Vagina (tissue), 2 donors: ENCODE measurements at places on chromosomes 7 and 10.

DNA sequence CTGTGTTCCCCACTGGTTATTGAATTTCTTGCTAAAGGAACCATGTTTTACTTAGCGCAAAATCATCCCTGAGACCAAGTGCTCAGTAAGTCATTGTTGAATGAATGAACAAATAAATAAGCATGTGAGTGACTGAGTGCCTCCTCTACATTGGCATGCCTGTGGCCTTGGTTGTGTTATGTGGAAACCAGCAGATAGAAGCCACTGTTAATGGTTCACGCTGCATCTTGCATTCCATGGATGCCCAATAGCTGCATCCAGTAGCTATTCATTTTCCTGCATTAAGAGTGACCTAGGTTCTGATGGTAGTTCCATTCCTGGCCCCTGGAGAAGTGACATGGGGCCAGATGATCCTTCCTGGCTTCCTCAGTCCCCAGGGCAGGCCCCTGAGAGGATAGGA lies 113.3 kb upstream of the BMPER start:
- no peaks in the 10 kb centered on the region for H3K36me3 ChIP-seq
- no peaks in the 10 kb centered on the region for H3K4me1 ChIP-seq
- H3K27ac ChIP-seq, result no peak overlapping the region
- no peak for DNase-seq
- H3K27me3 ChIP-seq, result no peaks in the 10 kb centered on the region

GRCh38 chr10:44282626-44283300 lies 102.1 kb downstream of the CXCL12 start:
- H3K4me1 ChIP-seq, result peaks cover 24% of the 10 kb centered on the region
- H3K4me3 ChIP-seq, result no peak overlapping the region
- no peaks in the 10 kb centered on the region for H3K36me3 ChIP-seq
- H3K27ac ChIP-seq, result no peak overlapping the region
- H3K27me3 ChIP-seq, result no peaks in the 10 kb centered on the region

GRCh38 chr7:20558963-20559716 lies 56.3 kb upstream of the ABCB5 start:
- DNase-seq, result no peak
- no peaks in the 10 kb centered on the region for H3K36me3 ChIP-seq
- H3K27ac ChIP-seq, result no peak overlapping the region
- H3K4me1 ChIP-seq, result no peaks in the 10 kb centered on the region

DNA sequence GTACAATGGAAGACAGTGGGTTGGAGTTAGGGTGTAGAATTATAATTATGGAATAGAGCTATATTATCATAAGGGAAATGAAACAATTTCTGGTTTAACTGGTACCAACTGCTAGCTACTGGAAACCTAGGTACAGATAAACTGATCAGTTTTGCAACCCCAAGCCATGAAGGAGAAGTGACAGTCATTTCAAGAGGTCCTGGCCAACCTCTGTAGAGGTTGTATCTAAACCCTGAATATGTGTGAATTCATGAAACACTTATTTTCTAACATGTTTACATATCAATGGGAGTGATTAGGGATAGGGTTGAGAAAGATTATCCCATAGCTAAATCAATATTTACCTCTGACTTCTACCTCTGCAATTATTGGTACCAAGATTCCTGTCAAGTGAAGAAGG lies 29.9 kb upstream of the CC2D2B start:
- no peaks in the 10 kb centered on the region for H3K4me1 ChIP-seq
- peaks cover 12% of the 10 kb centered on the region for H3K36me3 ChIP-seq
- H3K4me3 ChIP-seq, result no peak overlapping the region
- no peaks in the 10 kb centered on the region for H3K27me3 ChIP-seq

DNA sequence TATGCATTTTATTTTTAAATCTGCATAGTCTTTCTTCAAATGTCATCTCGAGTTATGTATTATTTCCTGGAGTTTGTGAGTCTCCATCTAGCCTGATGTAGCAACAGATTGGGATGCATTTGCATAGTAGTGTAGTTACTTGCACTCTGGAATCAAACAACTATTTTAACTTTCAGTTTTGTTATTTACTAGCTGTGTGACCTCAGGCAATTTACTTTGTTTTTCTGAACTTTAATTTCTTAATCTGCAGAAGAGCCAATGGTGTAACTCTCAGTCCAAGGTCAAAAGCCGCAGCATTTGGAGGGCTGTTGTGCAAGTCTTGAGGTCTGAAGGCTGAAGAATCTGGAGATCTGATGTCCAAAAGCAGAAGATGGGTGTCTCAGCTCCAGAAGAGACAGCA lies 175.8 kb upstream of the SORCS1 start:
- no peaks in the 10 kb centered on the region for H3K4me1 ChIP-seq
- H3K27me3 ChIP-seq, result no peaks in the 10 kb centered on the region
- no peak overlapping the region for H3K27ac ChIP-seq
- H3K36me3 ChIP-seq, result no peaks in the 10 kb centered on the region
- DNase-seq, result no peak

- peaks cover 46% of the 10 kb centered on the region for H3K4me1 ChIP-seq
- H3K27ac ChIP-seq, result no peak overlapping the region
- no peak for DNase-seq
- H3K4me3 ChIP-seq, result no peak overlapping the region
- H3K27me3 ChIP-seq, result no peaks in the 10 kb centered on the region
Observed at GRCh38 chr7:55537458-55537990, 34.8 kb downstream of the VOPP1 start.

DNA sequence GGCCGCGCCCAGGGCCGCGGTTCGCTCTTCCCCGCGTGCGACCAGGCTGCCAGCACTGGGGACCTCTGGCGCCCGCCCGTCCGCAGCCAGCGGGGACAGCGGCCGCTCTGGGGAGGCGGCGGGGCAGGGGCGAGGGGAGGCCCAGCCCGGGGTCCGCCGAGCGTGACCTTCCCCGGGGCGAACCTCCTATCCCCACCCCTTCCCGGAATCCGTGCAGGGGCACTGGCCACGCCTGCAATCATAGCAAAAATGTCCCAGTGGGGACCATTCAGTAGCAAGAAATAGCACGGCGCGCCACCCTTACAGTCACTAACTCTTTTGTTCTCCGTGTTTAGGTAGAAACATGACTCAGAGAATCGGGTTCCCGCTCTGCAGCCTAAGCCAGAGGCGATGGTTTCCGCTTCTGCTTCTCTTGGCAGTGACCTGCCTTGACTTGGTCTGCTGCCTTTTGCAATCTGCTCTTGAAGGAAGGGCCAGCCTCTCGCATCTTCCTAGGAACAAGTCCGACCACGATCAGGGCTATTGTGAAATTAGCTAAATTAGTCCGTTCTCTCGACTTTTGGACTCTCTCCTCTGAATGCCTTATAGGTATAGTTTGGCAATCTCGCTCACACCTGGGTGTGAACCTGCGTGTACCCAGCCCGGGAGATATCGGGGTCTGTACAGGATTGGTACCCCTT lies 79.3 kb upstream of the ACBD5 start:
- no peaks in the 10 kb centered on the region for H3K27me3 ChIP-seq
- H3K4me1 ChIP-seq, result peaks cover 6% of the 10 kb centered on the region
- peak overlapping the region; percentile 28 for H3K4me3 ChIP-seq
- peak; percentile 91 for DNase-seq
- no peaks in the 10 kb centered on the region for H3K36me3 ChIP-seq
- H3K27ac ChIP-seq, result peak overlapping the region; percentile 36
